Activated CD4-positive, alpha-beta memory T cell treated with anti-CD3 and anti-CD28 coated beads for 36 hours (primary cell): ENCODE measurements at places on chromosomes 3 and 15. TPM values are rescaled to one million over a fixed set of nuclear protein-coding genes. Genes with fewer than 3 reads are reported as not detected.
A peak's percentile ranks its signal among the peaks of the same experiment; 100 is the strongest.

The CCDC54 gene
- total RNA-seq, result not detected

- H3K4me1 ChIP-seq, result peaks cover 2% of the 10 kb centered on the region
- no peak overlapping the region for H3K4me3 ChIP-seq
- no peaks in the 10 kb centered on the region for H3K36me3 ChIP-seq
- H3K27me3 ChIP-seq, result no peaks in the 10 kb centered on the region
- peak; percentile 29 for DNase-seq
- H3K27ac ChIP-seq, result no peak overlapping the region
Observed at GRCh38 chr15:85865070-85865684, 70.5 kb upstream of the KLHL25 start.

DNA sequence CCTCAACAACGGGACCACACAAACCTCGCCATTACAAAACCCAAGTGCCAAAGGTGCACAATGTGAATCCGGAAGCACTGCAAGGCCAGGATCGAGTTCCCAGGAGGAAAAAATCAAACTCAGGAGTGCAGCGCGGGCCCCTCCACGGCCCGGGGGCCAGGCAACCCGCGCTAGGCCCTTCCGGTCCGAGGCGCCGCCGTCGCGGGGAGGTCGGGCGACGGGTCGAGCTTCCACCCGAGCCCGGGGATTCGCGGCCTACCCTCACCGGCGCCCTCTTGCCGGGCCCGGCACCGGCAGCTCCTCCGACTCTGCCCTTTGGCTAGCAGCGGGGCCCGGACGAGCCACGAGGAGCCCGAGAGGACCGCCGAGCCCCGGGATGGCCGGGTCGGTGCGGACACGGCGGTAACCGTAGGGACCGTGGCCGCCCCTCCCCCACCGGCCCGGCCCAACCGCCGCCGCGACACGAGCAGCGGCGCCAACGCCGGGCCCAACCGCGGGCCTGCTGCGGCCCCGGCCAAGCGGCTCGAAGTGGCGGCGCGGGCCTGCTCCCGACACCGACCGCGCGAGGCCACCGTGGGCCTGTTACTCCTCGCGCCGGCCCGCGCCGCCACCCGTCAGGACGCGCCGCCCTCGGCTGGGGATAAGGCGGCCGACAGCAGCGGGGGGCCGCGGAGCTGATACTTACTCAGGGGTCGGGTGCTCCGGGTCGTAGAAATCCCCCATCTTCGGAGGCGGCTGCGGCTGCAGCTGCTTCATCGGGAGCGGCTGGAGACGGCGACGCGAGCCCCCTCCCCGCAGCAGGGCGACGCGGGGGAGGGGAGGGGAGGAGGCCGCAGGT, 525 bp downstream of the SETD2 start:
- peak overlapping the region; percentile 99 for H3K27ac ChIP-seq
- peaks cover 1% of the 10 kb centered on the region for H3K27me3 ChIP-seq
- peaks cover 47% of the 10 kb centered on the region for H3K4me1 ChIP-seq

- no peak for DNase-seq
- no peak overlapping the region for H3K4me3 ChIP-seq
- H3K27me3 ChIP-seq, result no peaks in the 10 kb centered on the region
- no peaks in the 10 kb centered on the region for H3K36me3 ChIP-seq
- H3K27ac ChIP-seq, result no peak overlapping the region
Observed at GRCh38 chr3:98817547-98818041, 54.5 kb downstream of the ST3GAL6 start.

GRCh38 chr15:69225355-69226022, 65.1 kb downstream of the GLCE start:
- no peaks in the 10 kb centered on the region for H3K4me1 ChIP-seq
- no peak overlapping the region for H3K4me3 ChIP-seq
- no peak overlapping the region for H3K27ac ChIP-seq
- DNase-seq, result no peak
- H3K27me3 ChIP-seq, result no peaks in the 10 kb centered on the region
- peaks cover 20% of the 10 kb centered on the region for H3K36me3 ChIP-seq

- no peaks in the 10 kb centered on the region for H3K27me3 ChIP-seq
- no peak for DNase-seq
- H3K27ac ChIP-seq, result no peak overlapping the region
- H3K36me3 ChIP-seq, result no peaks in the 10 kb centered on the region
- no peaks in the 10 kb centered on the region for H3K4me1 ChIP-seq
Observed at GRCh38 chr3:148642616-148643015, 55.1 kb upstream of the AGTR1 start.

- no peaks in the 10 kb centered on the region for H3K27me3 ChIP-seq
- peak overlapping the region; percentile 97 for H3K4me3 ChIP-seq
- no peak for DNase-seq
- H3K27ac ChIP-seq, result peak overlapping the region; percentile 99
- peaks cover 11% of the 10 kb centered on the region for H3K36me3 ChIP-seq
Observed at GRCh38 chr3:31531452-31531991, 1.2 kb upstream of the STT3B start.

- no peak for DNase-seq
- no peaks in the 10 kb centered on the region for H3K4me1 ChIP-seq
- peaks cover 3% of the 10 kb centered on the region for H3K27me3 ChIP-seq
- no peak overlapping the region for H3K4me3 ChIP-seq
- no peaks in the 10 kb centered on the region for H3K36me3 ChIP-seq
Observed at GRCh38 chr15:57528940-57529565, 62.7 kb upstream of the MYZAP start.

The ATP13A3 gene
- total RNA-seq, result 136 TPM

DNA sequence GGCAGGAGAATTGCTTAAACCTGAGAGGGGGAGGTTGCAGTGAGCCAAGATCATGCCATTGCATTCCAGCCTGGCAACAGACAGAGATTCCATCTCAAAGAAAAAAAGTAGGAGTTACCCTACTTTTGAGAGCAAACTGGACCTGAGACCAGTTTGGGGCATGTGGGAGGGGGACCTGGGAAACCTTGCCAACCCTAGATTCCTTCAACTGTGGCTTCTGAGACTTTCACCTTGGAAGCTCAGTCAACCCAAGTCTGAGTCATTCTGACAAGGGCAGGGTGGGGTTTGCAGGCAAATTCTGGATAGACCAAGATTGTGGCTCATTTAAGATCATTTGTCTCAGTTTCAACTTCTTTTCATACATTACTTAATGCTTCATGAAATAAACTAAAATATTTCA, 23.8 kb upstream of the SIAH2 start:
- no peak overlapping the region for H3K4me3 ChIP-seq
- H3K36me3 ChIP-seq, result no peaks in the 10 kb centered on the region
- peak overlapping the region; percentile 40 for H3K27ac ChIP-seq

- no peak overlapping the region for H3K4me3 ChIP-seq
- no peak for DNase-seq
- peaks cover 18% of the 10 kb centered on the region for H3K36me3 ChIP-seq
Observed at GRCh38 chr15:76460871-76461270, 124.3 kb downstream of the ISL2 start.

GRCh38 chr3:106008766-106009165, 140.0 kb upstream of the CBLB start:
- no peak overlapping the region for H3K27ac ChIP-seq
- peaks cover 46% of the 10 kb centered on the region for H3K4me1 ChIP-seq
- no peak for DNase-seq
- H3K4me3 ChIP-seq, result no peak overlapping the region

DNA sequence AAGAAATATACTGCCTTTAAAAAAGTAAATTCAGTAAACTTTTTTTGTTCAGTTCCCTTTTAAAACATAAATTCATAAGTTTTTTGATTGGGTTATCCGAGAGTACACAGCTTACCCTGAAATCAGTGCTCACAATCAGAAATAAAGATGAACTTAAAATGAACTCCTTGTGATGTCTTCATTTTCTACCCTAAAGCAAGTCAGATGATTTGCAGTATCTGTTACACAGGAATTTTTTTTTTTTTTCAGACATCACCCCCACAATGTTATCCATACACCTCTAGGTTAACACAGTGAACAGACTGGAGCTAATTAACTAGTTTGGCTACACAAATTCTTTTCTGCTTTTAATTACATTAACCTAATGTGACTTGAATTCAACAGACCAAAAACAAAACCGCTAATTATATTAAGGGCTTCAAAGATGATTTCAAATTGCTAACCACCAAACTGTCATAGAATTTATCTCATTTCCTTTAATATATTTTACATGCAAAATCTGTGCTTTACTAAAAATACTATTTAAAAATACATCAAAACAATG, 1042.0 kb downstream of the ROBO1 start:
- no peaks in the 10 kb centered on the region for H3K27me3 ChIP-seq
- no peak overlapping the region for H3K27ac ChIP-seq
- H3K4me1 ChIP-seq, result no peaks in the 10 kb centered on the region
- H3K36me3 ChIP-seq, result no peaks in the 10 kb centered on the region
- no peak for DNase-seq
- no peak overlapping the region for H3K4me3 ChIP-seq

The CCDC39 gene
- not detected for total RNA-seq

GRCh38 chr15:41671656-41672648, 11.7 kb downstream of the MGA start:
- peaks cover 17% of the 10 kb centered on the region for H3K36me3 ChIP-seq
- DNase-seq, result no peak
- H3K27ac ChIP-seq, result no peak overlapping the region
- peaks cover 41% of the 10 kb centered on the region for H3K4me1 ChIP-seq
- H3K4me3 ChIP-seq, result no peak overlapping the region
- H3K27me3 ChIP-seq, result no peaks in the 10 kb centered on the region

The FBXO40 gene
- total RNA-seq, result not detected

GRCh38 chr3:101281521-101282030, 38.8 kb downstream of the IMPG2 start:
- no peaks in the 10 kb centered on the region for H3K36me3 ChIP-seq
- H3K4me1 ChIP-seq, result no peaks in the 10 kb centered on the region
- DNase-seq, result no peak
- no peak overlapping the region for H3K4me3 ChIP-seq

GRCh38 chr15:66105286-66106265, 148.0 kb downstream of the MEGF11 start:
- peaks cover 3% of the 10 kb centered on the region for H3K27me3 ChIP-seq
- H3K4me3 ChIP-seq, result no peak overlapping the region
- no peaks in the 10 kb centered on the region for H3K36me3 ChIP-seq
- H3K27ac ChIP-seq, result no peak overlapping the region

DNA sequence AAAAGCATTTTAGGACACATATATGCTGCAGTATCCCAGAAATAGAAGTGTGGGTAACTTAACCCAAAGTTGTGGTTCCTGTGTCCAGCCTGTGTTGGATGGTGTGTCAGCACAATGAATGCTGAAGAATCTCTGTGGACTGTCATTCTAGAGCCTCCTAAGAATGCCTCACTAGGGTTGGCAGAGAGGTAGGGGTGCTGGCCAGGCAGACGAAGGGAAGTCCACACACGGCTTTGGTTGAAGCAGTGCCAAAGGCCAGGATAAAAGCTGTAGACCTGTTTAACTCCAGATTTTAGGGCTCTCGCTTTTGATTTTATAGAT, 43.7 kb upstream of the TIPARP start:
- no peak overlapping the region for H3K4me3 ChIP-seq
- no peak overlapping the region for H3K27ac ChIP-seq
- H3K36me3 ChIP-seq, result no peaks in the 10 kb centered on the region
- H3K4me1 ChIP-seq, result no peaks in the 10 kb centered on the region

GRCh38 chr15:63918317-63918672, 84.5 kb upstream of the HERC1 start:
- H3K36me3 ChIP-seq, result no peaks in the 10 kb centered on the region
- no peak overlapping the region for H3K27ac ChIP-seq
- no peaks in the 10 kb centered on the region for H3K27me3 ChIP-seq
- no peak for DNase-seq
- no peak overlapping the region for H3K4me3 ChIP-seq
- peaks cover 14% of the 10 kb centered on the region for H3K4me1 ChIP-seq
